Natural killer cell (primary cell): ENCODE measurements at places on chromosomes 12 and 14. TPM values are rescaled to one million over a fixed set of nuclear protein-coding genes. Genes with fewer than 3 reads are reported as not detected.

DNA sequence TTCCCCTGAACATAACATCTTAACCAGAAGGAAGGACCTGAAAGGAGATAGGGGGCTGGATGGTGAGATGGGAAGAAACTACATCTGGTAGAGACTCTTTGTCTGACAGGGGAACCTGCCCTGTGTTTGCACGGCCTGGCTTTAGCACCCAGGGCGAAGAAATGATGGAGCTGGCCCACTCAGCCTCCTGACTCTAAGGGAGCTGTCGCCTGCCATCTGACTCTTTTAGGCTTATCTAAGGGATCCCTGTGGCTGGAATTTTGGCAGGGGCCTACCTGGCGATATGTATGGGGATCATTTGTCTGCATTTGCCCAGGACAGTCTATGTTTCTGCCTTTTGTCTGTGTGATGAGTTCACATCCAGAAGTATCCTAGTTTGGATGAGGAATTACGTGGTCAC lies 15.6 kb upstream of the CACNA2D4 start:
- DNase-seq, result no peak

GRCh38 chr12:19165451-19165850 lies 35.9 kb downstream of the PLEKHA5 start:
- DNase-seq, result no peak

The FAIM2 gene
- 0.57 TPM for total RNA-seq

The TMEM132D gene
- not detected for total RNA-seq

GRCh38 chr14:32331206-32331605 lies 2.1 kb downstream of the AKAP6 start:
- DNase-seq, result no peak

GRCh38 chr12:5099136-5099535 lies 55.5 kb downstream of the KCNA5 start:
- DNase-seq, result no peak

DNA sequence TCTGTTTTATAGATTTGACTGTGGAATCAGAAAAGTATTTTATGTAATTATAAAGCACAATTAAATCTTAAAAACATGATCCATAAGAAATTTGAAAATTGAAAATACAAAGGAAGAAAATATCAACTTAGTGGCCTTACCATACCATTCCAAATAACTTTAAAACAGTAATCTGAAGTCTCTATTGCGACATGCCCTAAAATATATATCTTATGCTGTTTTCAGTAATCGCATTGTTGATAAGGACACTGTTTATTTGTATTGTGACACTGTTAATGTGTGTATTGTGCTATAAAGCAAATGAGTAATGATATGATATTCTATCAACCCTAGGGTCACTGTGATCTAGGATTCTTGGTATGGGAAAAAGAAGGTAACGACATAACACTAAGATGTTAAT lies 7.0 kb downstream of the KLHL28 start:
- DNase-seq, result no peak

The AKAP6 gene
- 1.3 TPM for total RNA-seq

- peak; percentile 68 for DNase-seq
Observed at GRCh38 chr14:31025367-31026076, at the start of gene AP4S1. Gene AP4S1 (plus strand): TSS chr14:31025649. CDS start chr14:31066197, 40,548 bp downstream.

- peak; percentile 35 for DNase-seq
Observed at GRCh38 chr14:56120091-56120691, 2.0 kb downstream of the PELI2 start.

The CLEC4D gene
- total RNA-seq, result 0.50 TPM

The NYNRIN gene
- 0.53 TPM for total RNA-seq

DNA sequence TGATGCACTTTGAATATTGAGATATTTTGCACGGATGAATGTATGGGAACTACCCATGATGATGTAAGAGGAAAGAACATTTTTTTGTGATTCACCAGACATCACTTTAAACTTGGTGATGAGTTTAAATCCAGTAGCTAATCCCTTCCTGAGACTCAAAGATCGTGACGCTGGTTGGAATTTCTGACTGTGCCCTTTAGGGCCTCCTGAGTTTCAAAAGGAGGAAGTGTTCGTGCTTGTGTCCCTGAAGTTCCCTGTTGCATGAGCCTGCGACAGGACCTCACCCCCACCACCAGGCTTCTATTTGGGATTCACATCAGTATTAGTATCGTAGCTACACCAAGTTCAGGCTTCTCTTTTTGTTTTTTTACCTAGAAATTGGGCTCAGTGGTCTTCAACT lies 18.6 kb upstream of the RIN3 start:
- no peak for DNase-seq

The PXMP2 gene
- 6.2 TPM for total RNA-seq

The NDRG2 gene
- total RNA-seq, result 11.2 TPM

DNA sequence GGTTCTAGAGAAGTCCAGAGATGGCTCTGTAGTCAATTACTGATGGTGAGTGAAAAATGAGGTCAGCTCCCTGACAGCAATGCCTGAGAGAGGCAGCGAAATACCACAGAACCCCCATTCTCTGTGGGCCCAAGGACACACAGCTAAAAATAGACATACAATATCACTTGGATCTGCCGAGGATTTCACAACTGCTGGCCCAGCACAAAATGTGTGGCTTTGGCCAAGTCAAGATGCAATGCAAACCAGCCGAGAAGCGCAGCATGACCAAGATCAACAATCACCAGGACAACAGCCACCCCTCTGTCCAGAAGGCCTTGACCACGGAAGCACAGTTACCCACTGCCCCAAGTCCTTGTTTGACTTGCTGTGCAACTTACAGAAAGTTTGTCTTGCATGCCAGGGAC lies 52.2 kb downstream of the CKAP4 start:
- DNase-seq, result no peak

The ATG2B gene
- 34.8 TPM for total RNA-seq

- DNase-seq, result no peak
Observed at GRCh38 chr12:15697201-15697600, 92.0 kb downstream of the EPS8 start.
